CD4-positive, alpha-beta T cell treated with Interleukin-2 at 100 ng/mL for 4 hours (primary cell): ENCODE measurements at places on chromosomes 3 and 15.

DNA sequence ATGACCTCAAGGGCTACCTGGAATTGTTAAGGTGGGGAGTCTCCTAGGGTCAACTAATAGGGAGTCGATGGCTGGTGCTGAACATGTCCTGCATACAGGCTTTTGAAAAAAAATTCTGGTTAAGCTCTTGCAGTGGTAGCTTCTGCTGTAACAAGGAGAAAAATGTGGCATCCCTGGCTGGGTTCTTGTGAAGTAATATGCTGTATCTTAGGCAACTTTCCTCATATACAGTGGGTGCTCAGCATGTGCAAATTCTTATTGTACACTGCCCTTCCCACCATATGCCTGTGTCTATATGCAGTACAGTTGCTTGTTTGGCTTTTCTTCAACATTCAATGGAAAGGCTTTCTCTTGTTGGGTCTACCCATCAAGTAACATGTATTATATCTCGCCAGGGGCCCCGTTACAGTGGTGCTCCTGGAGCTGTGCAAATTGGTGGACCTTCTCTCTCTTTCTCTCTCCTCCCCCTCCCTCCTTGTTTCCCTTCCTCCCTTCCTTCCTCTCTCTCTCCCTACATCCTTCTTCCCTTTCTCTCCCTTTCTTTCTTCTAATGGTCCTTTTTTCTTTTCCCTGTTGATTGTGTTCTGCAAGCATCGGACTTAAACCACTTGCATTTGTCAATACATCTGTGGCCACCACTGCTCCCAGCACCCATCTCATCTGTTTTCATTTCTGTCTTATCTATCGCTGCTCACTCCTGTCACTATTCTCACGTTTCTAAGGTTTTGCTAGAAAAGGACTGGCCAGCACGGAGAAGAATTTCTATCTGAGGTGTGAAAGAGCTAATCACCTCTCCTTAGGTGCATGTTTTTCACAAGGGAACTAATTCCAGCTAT is 35.2 kb downstream of the TGFBR2 start:
- DNase-seq: no peak

DNA sequence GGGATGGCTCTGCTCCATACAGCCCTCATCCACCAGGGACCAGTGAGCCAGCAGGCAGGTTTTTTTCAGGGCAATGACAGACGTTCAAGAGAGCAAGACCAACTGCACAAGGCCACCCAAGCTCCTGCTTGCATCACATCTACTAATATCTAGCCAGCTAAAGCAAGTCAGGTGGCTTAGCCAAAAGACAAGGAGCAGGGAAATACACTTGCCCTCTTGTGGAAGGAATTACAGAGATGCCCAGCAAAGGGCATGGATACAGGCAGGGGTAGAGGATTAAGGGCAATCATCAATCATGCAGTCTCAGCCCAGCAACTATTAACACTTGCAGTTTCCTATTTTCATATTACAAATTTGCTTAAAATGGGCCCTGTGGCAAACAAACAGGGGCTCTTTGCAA is 81.5 kb upstream of the NTRK3 start:
- no peak for DNase-seq

- no peak for DNase-seq
Observed at GRCh38 chr15:80191897-80192595, 39.2 kb downstream of the FAH start.

GRCh38 chr3:185631108-185631507 is 45.0 kb downstream of the SENP2 start:
- DNase-seq: no peak

GRCh38 chr3:2343031-2343682 is 244.5 kb downstream of the CNTN4 start:
- DNase-seq: no peak

DNA sequence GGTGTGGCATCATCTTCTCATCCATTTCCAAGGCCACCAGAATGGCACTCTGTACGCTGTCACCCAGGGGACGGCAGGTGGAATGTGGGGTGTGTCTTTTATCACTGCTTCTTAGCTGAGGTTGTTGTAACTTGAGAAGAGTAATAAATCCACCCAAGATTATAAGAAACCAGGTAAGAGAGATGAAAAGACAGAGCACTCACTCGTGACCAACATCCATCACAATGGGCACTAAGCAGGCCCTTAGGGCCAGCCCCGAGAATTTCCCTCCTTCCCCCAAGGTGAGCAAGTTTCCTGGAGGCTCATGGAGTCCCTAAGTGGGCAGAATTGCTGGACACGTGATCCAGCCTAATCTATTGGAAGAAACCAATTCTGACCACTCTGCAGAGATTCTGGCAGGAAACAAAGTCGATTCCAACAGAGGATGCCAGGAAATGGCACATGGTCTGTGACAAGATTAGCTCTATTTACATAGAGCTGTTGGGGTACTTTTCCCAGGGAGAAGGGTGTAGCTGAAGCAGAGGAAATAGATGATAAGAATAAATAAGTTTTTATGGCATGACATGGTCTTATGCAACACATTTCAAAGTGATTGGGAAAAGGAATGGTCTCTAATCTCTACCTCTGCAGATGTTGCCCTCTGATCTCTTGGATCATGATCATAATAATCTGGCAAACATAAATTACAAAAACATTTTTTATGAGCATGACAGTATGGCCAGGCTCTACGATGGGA is 22.5 kb downstream of the SLC6A20 start:
- no peak for DNase-seq

- DNase-seq: no peak
Observed at GRCh38 chr3:128327606-128328031, 139.1 kb downstream of the DNAJB8 start.

DNA sequence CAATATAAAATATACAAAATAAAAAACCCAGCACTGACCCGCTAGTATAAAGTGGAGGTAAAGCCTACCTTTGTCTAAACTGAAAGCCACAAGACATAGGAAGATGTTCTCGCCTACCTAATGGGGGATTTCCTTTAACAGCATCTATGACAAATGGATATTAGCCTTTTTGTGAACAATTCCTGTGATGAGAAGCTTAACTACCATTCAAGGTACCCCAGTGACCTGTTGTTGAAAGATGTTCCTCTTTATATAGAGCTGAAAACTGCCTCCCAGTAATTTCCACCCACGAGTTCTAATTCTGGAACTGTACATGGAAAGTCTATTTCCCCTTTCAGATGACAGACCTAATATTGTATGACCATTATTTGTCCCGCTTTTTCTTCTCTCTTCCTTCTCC is 109.8 kb upstream of the RASGRP1 start:
- DNase-seq: no peak

DNA sequence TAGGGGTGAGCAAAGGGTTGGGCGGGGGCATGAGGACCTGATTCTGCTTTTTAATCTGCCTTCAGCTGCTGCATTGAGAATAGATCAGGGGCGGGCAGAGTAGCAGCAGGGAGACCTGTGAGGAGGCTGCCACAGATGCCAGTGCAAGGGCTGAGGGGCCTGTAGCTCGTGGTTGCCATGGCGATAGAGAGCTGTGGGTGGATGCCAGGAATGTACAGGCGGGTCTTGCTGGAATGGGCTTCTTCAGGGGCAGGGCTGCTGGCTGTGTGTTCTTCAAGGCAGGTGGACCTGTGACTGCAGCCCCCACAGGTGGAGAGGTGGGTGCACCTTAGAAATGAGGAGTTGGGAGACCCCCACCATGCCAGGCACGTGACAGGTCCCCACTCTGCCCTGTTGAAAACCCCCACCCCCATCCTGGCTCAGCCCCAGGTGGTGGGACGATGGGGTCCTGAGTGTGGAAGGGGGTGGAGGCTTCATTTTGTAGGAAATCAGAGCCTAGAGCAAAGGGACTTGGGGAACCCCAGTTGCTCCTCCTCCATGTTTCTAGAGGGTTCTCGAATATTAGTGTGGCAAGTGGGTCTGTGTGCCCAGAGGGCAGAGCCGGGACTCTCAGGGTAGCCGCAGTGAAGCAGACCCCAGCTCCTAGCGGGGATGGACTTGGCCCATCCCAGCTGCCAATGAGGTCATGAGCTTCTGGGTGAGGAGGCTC is 38.3 kb downstream of the SLC6A6 start:
- no peak for DNase-seq

DNA sequence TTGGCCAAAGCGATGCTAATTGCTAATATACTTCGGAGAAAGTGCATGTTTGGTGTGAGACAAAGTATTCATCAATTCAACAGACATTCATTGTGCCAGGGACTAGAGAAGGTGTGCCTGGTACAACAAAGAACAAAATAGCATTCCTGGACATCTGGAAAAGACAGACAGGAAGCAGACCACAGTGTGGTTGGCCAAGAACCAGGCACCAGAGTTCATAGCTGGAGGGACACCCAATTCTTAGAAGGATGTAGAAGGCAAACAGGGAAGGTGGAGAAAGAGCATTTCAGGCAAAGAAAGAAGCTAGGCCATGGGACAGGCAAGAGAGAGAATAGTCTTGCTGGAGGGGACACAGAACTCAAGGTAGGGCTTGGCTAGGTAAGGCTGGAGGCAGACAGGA is 105.8 kb upstream of the ETV5 start:
- no peak for DNase-seq

DNA sequence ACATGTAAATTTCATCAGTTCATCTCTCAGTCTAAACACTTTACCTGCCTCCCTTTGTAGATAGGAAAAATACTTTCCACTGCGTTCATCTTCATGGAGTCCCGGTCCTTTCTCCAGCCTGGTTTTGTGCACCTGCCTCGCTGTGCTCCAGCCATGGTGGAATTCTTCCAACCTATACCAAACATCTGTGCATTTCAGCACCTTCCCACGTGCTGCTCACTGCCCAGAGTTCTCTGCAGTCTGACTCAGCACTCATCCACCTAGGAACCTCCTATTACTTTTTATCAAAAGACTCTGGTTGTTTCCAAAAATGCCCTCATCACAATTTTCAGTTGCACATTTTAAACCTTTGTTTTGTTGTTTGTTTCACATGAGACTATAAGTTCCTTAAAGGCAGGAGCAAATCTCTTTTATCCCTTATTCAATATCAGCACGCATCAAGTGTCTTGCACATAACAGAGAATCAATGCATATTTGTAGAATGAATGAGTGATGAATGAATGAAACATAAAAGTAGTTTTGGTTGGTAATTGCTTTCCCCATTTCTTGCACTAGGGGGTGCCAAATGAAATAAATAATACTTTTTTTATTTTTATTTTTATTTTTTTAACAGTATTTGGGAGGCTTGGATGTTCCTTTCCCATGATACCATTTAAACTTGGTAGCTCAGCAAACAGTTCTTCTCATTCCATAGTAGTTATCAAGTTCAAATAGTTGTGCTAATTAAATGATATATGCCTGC is 30.2 kb upstream of the ADAMTS9 start:
- no peak for DNase-seq

DNA sequence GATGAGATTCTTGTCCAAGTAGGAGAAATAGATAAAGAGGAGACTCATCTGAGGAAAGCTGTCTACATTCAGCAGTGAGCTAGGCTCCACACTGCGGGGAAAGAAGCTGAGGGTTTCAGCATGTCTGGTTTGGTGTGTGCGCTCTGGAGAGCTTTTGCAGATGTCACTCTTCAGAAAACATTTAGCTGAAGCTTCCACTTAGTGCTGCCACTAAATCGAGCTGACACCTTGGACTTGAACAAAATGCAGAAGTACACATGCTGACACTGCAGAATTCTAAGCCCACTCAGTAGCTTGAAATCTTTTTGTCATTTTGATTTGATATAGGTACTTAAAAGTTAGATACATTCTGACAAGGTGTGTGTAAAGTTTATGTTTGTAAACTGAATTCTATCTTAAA is 32.3 kb upstream of the CRTC3 start:
- no peak for DNase-seq

DNA sequence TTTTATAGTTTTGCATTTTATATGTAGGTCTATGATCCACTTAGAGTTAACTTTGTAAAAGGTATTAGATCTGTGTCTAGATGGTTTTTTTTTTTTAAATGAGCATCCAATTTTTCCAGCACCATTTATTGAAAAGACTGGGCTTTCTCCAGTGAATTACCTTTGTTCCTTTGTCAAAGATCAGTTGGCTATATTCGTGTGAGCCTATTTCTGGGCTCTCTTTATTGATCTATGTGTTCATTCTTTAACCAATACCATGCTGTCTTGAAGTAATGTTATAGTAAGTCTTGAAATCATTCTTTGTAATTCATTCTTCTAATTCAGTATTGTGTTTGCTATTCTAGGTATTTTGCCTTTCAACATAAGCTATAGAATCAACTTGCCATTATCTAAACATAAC is 165.4 kb upstream of the ARPP21 start:
- no peak for DNase-seq

DNA sequence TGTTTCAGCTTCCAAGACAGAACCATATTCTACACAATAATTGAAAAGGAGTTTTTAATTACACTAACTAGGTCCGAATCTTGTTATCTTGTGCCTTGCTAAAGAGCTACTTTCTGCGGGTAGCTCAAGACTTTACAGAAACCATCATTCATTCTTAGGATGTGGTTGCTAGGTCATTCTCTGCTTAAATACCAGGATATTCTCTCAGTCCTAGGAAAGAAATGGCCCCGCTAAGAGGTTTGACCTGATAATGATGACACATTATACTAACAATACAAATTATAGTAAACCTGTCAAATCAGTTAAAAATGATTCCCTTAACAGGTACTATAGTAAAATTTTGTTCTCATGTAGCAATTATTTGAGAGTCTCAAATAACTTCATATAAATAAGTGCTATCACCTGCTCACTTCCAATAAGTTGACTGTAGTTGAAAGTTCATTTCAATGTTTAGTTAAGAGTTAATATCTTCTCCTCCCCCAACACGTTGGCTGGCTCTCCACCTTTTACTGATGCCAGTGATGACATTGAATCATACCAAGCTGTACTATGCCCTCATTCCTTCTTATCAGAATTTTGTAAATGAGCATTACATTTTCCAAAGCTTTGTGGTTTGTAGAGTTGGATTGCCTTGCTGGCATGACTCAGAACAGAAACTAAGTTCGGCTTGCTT is 3.6 kb upstream of the C3orf85 start:
- DNase-seq: no peak

DNA sequence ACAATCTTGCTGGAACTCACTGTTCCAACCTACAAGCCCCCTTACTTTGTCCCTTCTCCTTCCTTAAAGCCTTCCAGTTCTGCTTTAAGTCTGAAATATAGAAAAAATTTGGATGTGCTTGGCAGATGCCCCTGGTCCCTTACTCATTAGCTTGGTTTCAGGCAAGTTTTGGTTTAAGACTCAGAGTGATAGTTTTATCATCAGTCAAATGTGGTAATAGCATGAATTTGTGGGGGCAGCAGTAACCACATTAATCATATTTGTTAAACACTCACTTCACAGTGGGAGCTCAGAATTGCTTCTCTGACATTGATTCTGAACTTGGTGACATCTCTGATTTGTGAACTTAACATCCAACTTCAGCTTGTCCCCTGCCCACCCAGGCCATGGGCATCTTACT is 58.3 kb upstream of the ALDH1A3 start:
- no peak for DNase-seq

GRCh38 chr3:58073301-58074108 is 65.3 kb downstream of the FLNB start:
- DNase-seq: no peak
